HuH-7.5 (cell line): ENCODE measurements at places on chromosomes 12 and 14.

DNA sequence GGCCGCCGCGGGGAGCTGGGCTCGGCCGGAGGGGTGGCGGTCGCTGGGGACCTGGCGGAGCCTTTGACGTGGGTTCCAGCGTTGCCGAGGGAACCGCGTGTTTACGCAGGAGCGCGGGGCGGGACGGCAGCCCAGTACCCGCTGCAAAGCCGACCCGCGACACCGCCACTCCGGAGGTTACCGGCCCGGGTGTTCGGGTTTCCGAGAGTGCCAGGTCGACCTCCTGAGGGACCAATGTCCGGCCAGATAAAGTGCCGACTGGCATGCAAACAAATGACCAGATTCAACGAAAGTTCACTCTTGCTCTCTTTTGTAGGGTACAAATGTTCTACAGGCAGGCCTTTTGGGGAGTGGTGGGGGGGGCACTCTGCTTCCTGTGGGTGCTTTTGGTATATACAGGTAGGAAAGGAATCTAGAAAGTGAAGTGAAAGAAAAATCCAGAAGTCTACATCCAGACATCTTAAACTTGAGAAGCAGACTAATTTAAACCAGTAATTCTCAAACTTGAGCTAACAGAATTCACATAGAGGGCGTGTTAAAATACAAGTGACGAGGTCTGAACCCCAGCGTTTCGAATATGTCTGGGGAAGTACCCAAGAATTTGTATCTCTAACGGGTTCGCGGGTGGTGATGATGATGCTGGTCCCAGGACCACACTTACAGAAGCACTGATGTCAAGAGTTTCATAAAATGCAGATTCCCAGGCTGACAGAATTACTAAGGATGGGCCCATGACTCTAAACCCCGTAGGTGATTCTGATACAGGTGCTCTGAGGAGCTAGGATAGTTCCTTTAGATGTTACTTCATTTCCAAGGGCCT, at the start of gene GPR135:
Gene GPR135, minus strand, starts transcription at position 65 of the 820 bp plus-strand sequence. CDS start 154 bp downstream, outside the sequence.
- DNase-seq = no peak

- DNase-seq = peak; percentile 78
These were observed 14.2 kb downstream of the VRTN start for GRCh38 chr14:74362361-74362915.

DNA sequence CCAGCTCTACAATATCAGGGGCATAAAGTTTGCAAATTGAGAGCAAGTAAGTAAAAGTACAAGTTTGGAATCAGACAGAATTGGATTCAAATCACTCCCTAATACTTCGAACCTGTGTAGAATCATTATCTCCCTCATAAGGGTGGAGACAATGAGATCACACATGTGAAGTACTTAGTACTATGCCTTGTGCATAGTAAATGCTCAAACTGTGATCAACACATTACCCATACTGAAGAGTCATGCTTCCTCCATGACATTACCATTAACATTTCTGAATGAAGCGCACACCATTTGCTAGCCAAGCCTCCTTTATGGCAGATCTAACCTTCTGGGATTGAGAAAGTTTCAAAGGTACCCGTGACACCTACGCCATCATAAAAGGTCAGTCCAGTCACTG, 26.6 kb upstream of the NRDE2 start:
- DNase-seq = no peak

GRCh38 chr14:102870994-102871831, 51.2 kb upstream of the AMN start:
- DNase-seq = no peak

DNA sequence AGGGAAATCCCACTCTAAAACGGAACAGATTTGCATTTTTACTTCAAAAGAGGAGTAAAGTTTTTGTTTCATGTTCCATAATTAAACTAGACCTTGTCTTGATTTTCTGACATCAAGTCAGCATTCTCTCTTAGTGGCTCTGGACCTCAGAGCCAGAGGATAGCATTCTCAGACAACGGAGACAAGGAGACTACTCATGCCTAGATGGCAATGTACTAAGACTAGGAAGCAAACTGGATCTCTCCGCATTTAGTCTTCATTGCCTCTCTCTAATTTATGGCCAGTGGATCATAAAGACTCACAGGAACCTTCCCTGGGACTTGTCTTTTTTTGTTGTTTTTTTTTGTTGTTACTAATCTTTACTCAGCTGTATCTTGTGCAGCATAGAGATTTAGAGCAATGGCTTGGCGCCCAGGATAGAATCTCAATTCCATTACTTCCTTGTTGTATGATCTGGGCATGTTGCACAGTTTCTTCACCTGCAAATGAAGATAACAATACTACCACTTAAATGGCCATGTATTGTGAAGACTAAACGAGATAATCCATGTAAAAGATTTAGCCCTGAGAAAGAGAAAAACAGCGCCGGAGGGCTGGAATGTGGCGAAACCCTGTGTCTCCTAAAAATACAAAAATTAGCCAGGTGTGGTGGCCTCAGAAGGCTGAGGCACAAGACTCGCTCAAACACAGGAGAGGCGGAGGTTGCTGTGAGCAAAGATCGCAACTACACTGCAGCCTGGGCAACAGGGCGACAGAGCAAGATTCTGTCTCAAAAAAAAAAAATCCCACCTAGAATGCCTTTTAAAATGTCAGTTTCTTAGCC, 4.0 kb upstream of the GEMIN2 start:
- no peak for DNase-seq

DNA sequence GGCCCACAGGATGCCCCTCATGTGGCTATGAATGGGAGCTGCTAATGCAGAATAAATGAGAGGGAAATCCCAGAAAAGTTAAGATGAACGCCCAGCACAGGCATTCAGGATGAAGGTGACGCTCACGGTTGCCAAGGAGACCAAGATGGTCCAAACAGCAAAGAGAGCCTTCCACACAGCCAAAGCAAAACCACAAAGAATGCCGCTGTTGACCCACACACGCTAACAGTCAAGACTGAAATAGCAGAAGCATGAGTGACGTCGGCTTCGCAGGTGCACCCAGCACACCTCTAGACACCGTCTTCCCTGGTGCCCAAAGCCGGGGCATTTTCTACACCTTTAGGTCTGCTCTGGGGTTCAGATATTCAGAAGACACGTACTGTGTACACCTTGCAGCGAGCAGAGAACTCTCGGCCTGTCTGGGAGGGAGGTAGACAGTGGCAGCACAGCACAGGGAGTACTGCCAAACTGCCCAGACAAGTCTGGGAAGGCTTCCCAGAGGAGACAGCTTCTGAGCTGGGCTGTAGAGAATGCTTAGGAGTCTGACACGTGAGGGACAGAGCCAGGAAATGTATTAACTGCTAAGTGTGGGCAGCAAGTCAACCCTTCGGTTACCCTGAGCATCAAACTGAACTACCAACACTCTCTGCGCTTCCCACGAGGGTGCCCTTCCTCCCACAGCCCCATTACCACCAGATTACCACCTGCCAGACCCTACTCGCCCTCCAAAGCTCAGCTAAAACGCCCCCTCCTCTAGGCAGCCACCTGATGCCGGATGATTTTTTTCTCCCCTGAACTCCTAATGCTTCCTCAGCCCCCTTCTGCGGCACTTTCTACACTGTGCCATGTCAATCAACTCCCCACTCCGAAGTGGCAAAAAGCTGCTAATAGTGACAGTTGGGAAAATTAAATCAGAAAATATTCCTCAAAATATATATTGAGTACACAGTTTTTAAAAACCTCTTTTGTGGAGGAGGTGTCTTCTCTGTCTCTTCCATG, 50.1 kb downstream of the CCDC88C start:
- DNase-seq = no peak

DNA sequence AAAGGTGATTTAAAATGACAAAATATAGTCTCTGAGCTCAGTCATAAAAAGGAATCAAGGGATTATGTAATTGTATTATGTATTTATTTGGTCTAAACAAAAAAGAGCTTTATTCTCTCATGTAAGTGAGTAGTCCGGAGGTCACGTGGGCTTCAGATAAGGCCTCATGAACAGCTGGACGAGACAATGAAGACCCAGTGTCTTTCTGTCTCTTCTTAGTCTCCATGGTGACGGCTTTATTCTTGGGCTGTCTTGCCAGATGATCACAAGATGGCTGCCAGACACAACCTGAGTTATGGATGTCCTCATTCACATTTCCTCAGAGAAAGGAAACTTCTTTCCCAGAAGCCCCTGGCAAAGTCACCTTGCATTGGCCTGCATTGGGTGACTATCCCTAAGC, 98.6 kb downstream of the ARF6 start:
- no peak for DNase-seq

- no peak for DNase-seq
These were observed 11.0 kb upstream of the RPS6KL1 start for GRCh38 chr14:74934041-74934440.

DNA sequence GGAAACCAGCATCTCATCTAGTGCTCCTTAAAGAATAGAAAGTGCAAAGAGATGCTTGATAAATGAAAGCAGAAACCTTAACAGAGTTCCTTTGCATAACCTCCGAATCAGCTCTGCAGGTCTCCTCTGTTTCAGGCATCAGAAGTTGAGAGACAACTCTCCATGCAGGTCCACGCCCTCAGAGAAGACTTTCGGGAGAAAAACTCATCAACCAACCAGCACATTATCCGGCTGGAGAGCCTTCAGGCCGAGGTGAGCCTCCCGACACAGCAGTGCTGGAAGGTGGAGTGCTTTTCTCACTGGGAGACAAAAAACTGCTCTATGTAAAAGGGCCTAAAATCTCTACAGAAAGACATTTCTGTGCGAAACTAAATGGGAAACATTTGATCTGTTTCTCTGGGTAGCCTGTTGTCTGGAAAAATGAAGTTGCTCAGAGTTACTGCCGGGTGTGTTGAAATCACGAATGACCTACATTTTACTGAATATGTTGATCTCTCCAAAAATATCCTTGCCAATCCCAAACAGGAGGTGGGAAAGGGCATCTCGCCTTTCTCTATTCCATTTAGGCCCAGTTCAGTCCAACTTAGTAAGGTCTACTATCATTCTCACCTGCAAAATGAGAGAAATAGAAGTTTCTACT, 54.9 kb downstream of the RAB35 start:
- no peak for DNase-seq

- DNase-seq = no peak
These were observed 79.1 kb upstream of the EGLN3 start for GRCh38 chr14:34029921-34030334.

GRCh38 chr12:63317880-63318279, 166.9 kb upstream of the AVPR1A start:
- DNase-seq = no peak

GRCh38 chr14:100807496-100807895, 18.4 kb upstream of the MEG3 start:
- no peak for DNase-seq
